ENCODE measurements at places on chromosomes 2 and 18.
A peak's percentile ranks its signal among the peaks of the same experiment; 100 is the strongest.

DNA sequence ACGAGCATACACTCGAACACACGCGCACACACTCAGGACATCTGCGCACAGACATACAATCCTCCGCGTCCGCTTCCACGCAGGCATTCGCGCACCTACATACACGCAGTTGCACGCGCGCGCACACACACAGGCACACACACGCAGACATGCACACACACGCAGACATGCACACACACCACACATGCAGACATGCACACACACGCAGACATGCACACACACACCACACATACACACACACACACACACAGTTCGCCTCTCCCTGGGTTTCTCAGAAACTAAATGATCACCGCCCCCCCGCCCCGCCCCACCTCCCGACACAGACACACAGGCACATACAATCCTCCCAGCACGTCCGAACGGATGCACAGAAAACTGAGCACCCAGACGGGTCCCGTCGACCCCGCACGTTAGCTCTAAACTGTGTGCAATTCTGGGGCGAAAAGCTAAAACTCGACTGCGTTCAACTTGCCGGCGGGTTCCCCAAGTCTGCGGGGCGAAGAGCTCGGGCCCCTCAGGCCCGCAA, 1.0 kb downstream of the EPHA4 start:
- peak; percentile 70 for DNase-seq

DNA sequence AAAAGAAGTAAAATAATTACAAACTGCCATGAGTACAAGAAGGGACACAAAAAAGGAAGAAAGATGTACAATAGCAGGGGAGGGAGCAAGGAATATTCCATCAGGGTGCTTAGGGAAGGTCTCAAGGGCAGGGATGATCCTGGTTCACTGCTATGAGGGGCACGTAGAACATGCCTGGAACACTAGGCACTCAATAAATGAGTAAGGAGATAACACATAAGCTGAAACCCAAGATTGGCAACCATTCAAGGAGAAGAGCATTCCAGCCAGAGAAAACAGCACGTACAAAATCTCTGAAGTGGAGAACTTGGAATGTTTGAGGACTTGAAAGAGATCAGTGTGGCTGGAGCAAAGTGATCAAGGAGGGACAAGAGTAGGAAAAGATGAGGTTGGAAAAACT, 103.2 kb downstream of the FAM161A start:
- no peak for DNase-seq

- no peak for DNase-seq
Measured at GRCh38 chr2:37355735-37356134, 11.3 kb downstream of the QPCT start.

- DNase-seq = peak; percentile 85
Measured at GRCh38 chr18:53909668-53910067, 314.8 kb downstream of the MBD2 start.

- DNase-seq = peak; percentile 76
Measured at GRCh38 chr2:100381240-100381639, 36.2 kb downstream of the CHST10 start.

DNA sequence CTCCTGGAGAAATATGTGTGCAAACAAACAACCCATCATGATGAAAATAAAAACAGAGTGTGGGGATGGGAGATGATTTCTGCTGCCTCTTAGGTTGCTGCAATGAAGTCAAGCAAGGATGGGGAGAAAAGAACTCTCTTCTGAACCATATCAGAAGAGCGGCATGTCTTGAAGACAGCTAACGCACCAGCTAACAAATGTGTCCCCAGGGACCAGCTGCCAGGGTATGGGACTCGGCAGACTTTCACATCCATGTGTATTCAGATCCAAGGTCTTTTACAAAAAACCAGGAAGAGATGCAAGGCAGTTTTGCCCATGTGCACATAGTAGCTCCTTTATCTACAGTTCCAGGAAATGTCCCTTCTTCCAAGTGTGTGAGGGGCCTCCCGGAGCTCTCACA, 125.4 kb downstream of the CLIP4 start:
- DNase-seq = peak; percentile 6

DNA sequence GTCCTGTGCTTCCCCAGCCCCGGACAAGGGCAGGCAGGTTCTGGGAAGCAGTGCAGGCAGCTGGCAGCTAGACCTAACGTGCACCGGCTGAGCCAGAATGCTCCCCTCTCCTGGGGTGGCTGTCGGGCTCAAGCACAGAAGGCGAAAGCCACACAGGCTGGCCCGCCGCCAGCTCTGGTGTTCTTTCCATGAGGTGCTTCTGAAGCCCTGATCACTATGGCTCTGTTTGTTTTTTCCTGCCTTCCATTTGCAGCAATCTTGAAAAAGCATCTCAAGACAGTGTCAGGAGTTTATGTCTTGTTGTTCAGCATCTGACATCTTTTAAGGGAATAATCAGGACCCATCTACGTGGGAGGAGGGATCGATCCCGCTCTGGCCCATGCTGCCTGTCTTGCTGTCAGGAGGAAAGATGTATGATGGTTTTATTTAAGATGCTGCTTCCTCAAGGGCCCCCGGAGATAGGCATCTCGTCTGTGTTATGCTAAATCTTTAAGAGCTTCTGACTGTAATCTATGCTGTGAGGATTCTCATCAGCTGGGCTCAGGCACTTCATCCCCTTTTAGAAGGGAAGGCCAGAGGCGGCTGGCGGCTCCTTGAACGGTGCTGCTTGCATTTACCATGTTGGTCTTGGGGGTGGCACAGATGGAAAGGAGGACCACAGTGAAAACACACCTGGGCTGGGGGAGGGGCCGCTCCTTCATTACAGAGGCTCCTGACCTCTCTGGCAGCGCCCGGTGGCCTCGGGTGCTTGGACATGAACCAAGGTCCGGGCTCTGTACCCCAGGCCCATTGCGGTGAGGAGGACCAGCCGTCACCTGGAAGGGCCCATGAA, 118.5 kb upstream of the HDAC4 start:
- peak; percentile 75 for DNase-seq

DNA sequence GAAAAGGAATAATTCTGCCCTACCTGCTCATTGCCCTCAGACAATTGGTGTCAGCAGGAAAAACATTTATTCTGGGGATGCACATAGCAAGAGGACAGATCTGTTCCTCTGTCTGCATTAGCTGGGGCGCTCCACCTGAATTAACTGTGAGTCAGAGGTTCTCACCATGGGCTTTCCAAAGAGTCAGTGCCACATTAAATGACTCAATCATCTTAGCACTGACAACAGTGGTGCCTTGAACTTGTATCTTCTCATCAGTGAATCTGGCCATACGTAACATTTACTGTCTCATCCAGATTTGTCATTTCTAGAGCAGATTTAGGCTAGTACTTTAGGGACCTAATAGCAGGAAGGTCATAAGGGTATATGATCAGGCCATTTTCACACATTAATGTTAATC, 358.1 kb upstream of the CRIM1 start:
- no peak for DNase-seq

DNA sequence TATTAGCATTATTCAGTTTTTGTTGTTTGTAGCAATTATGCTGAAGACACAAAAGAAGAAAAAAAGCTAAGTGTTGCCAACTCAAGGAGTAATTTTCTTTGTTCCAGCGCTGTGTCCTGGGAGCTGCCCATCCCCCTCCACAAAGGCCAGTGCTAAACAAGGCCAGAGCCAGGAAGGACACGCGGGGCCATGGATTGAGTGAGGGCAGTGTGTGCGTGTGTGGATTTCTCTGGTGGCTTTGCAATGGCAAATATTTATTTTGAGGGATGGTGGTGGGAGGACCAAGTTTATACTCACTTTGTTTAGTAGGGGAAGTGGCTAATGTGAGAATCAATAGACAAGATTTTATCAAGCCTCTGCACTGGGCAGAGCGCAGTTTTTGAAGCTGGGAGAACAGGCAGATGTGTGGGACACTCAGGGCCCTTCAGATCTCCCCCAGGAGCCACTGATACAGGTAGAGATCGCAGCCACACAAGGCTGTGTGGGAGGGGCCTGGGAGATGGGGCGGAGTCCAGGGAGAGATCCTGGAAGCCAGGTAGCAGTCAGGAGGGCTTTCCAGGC, 11.4 kb downstream of the AGAP1 start:
- peak; percentile 16 for DNase-seq

GRCh38 chr2:138922973-138923563, 142.9 kb upstream of the NXPH2 start:
- DNase-seq = peak; percentile 57

DNA sequence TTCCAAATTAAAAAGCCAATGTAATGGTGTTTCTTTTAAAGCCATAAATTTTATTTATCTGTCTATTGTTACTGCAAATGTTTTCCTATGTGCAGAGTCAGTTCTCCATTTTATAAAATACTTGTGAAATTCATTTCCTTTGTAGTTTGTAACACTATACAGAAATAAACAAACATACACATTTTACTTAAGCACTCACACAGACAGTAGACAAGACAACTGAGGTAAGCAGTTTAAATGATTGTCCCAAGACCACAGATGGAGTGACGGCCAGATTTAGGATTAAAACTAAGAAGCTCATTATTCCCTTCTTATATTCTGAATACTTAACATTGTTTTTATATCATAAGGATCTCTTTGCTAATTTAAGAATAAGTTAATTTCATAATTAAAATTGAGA, 100.9 kb downstream of the BAZ2B start:
- DNase-seq = no peak

GRCh38 chr2:120847700-120848321, 112.1 kb downstream of the GLI2 start:
- peak; percentile 93 for DNase-seq

- DNase-seq = no peak
Measured at GRCh38 chr2:108640731-108641130, 78.6 kb upstream of the RANBP2 start.

- DNase-seq = no peak
Measured at GRCh38 chr2:112688086-112688880, 32.5 kb upstream of the NT5DC4 start.

- no peak for DNase-seq
Measured at GRCh38 chr2:143754742-143755141, 625.5 kb downstream of the ARHGAP15 start.

Data from NCI-H69 (cell line).